A673 (cell line): ENCODE measurements at places on chromosomes 1 and 21.
A peak's percentile ranks its signal among the peaks of the same experiment; 100 is the strongest.

DNA sequence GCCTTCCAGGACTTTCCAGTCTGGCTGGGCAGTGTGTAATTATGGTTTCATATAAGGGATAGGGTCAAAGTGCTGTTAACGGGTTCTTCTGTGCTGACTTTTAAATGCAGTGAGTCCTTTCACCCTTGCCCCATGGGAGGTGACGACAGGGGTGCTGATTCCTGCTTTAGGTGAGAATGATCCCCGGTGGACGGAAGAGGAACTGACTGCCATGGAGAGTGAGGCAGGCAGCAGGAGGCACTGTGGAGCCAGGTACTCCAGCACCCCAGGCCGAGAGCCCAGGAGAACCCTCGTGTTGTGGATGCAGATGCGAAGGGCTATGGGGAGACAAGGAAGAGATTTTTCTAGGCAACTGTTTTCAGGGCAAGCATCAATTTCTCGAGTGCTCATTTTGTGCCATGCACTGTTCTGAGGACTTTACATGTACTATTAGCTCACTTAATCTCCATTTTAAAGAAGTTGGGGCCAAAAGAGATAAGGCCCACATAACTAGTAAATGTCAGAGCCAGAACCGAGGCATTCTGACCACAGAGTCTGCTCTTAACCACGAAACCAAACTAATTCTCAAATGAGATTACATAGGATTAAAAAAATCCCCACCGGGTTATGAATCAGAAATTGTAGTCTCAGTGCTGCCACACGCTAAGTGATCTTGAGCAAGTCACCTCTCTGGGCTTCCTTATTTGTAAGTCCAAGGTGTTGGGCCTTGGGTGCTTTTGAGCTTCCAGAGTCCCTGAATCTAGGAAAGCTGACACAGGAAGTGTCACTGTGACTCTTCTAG is 28.2 kb downstream of the STPG1 start:
- peak; percentile 36 for DNase-seq

GRCh38 chr1:204672482-204673121 is 12.9 kb downstream of the LRRN2 start:
- DNase-seq = no peak

DNA sequence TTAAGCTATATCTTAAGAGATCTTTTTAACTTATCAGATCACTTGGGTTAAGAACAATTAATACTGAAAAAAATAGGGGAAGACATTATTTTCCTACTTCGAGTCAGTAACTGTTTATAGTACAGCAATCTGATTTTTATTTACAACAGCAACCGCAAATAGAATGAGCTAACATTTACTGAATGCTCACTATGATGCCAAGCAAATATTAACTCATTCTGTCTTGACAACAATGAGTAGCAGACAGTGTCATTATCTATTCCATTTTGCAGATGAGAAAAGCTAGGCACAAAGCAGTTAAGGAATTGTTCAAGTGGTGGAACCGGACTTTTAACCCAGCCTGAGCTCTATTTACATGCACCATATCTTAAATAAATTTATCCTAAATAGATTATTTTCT is 273.7 kb downstream of the NTNG1 start:
- DNase-seq = no peak

DNA sequence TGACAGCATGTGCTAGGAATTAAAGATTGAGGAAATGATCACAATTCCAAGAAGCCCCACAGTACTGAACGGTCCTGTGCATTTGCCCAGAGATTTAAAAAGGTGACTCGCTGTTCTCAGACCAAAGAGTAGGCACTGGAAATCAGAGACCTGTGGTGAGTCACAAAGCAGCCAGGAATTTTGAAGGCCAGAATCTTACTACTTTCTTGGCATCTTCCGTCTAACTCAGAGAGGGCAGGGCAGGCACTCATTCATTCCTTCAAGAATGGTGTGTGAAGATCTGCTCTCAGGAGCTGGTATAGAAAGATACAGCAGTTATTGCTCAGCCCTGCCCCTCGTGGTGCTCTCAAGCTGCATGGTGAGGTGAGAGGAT is 57.9 kb downstream of the BRINP2 start:
- DNase-seq = no peak
